Nucleus accumbens (tissue), 56 donors: ENCODE measurements at places on chromosomes 7 and 10.

DNA sequence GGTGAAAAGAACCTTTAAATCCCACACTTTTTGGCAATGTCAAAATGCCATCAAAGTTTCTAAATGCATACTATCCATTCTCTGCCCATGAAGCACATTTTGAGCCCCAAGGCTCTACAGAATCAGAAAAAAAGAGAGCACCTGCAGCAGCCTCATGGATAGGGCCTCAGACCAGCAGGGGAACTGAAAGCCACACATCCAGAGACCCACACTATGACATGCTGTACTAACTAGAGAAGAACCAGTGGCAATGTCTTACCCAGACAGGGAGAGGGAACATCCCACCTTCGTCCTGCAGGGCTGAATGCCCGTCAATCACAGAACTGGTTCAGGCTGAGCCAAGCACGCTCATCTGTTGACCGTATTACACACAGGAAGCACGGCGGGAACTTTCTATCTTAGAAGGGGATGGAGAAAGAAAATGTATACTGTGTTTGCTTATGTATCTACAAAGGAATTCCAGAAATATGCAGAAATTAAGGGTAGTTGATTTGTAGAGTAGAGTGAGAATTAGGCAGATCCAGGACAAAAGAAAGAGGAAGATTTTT, 237.2 kb downstream of the GLI3 start:
- DNase-seq: no peak

DNA sequence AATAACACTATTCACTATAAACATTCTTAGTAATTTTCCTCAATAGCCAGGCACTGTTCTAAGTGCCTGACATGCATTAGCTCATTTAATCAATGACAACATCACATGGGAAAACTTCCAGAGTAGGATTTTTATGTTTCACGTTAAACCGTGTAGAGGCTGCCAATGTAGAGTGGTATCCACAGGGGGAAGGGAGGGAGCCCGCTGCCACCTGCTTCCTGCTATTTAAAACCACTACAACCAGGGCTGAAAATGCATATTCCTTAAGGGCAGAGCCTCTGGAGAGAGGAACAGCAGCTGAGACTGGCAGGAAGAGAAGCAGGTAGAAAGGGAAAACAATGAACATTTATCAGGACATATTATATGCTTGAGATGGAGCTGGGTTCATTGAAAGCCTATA, 684.3 kb upstream of the AUTS2 start:
- no peak for DNase-seq

GRCh38 chr10:32941357-32941756, 16.7 kb downstream of the ITGB1 start:
- no peak for DNase-seq

DNA sequence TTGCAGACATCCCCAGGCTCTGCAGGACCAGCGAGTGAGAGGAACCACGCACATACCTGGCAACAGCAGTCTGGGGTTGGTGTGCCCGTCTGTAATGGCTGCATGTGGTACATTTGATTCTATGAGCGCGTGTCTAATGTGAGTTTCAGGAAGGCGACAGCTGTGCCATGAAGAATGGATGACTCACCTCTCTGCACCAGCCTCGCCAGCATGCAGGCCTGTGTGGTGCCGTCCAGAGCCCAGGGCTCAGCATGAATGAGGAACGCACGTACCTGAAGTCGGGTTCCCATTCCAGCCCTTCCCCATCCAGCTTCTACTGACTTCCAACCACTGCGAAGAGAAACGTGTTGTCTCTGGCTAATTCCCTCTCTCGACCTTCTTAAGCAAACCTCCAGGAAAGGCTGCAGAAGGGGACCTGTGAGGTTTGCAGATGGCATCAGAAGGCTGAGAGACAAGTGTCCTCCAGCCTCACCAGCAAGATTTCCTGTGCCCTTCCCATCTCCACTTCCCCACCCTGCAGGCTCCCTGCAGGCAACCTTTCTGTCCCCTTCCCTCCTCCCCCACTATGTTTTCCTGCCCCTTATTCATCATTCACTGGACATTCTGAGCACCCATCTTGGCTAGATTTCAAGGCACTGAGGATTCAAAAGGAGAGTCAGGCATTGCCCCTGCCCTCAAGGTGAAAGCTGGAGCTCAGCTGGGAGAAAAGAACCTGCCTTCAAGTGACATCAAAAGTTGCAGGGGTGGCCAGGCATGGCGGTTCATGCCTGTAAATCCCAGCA, 54.3 kb downstream of the ASB13 start:
- no peak for DNase-seq

DNA sequence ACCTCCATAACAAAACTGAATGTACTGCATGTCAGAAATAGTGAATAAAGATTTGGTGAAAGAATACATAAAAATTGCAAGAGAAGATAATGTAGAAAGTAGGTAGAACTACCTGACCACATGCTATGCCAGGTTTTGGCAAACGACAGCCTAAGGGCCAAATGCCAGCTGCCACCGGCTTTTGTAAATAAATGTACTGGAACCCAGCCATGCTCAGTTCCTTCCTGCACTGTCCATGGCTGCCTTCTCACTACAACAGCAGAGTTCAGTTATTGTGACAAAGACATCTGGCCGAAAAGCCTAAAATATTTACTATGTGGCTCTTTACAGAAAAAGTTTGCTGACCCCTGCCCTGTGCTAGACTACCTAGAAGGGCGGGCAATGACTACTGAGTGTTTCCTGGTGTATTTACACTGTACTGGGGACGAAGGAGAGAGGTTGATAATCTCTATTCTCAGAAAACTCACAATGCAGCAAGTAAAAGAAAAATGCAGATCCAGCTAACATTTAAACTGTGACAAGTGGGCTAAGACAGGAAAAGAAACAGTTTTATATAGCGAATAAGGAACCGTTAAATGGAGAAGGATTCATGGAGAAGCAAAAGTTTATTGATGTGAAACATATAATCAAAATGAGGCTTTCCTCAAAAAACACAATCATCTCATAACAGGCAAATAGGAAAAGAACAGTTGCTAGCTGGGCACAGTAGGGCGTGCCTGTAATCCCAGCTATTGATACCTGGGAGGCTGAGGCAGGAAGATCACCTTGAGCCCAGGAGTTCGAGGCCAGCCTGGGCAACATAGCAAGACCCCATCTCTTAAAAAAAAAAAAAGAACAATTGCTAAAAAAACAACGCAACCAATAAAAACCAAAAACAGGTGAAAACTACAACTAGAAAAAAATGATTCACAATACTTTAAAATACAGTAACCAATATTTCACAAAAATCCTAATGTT, 13.7 kb downstream of the KIN start:
- no peak for DNase-seq

DNA sequence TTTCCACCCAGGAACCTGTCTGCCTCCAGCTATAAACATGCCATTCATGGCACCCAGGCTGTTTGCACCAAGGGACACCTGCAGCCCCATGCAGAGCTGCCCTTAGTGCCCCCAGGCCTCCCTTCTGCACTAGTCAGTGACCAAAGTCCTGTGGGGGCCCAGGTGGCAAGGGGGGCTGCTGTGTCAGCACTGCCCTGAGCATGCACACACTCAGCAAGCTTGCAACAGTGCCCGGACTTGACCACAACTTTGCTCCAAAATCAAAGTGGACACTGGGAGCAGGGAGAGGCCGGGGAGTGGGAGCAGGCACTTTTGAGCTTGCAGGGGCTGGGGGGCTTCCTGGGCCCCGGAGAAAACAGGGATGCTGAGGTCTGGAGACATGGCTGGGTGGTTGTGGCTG, 192.9 kb upstream of the MBL2 start:
- DNase-seq: no peak

GRCh38 chr10:89836840-89837164, 135.4 kb downstream of the KIF20B start:
- no peak for DNase-seq

- peak; percentile 27 for DNase-seq
Measured at GRCh38 chr7:159211540-159212182, 67.0 kb upstream of the VIPR2 start.

DNA sequence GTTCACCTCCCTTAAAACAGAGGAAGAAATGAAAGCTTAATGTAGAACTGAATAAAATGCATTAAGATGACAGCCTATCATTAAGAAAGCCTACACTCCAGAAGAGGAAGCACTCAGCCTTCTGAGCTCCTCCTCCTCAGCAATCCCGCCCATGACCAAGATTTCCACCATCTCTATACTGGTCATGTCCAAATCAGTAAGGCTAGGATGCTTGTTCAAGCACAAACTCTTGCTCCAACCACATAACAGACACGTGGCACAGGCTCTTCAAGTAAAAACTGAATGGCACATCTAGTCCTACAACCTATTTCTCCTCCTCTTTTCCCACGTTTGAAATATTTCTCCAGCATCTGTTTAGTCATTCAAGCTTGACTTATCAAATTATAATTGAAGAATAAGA, 454.1 kb downstream of the PARD3 start:
- DNase-seq: no peak

GRCh38 chr10:17756557-17757217, 4.7 kb downstream of the TMEM236 start:
- no peak for DNase-seq

DNA sequence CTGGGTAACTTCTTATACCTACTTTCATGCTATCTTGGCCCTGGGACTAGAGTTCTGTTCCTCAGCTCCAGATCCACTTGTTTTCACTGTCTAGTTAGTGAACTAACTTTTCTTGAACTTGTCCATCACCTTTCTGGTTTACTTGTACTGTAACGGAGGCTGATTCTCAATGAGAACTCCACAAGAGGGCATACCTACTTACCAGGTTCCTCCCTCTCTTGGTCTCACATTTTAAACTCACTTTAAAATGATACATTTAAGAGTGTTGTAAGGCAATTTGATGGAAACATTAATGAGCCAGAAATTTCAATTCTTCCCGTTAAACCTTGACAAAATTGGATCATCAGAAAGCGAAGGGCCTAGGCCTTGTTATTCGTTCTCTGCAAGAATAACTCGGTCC, 111.6 kb downstream of the MAGI2 start:
- DNase-seq: no peak

GRCh38 chr7:124411796-124412195, 353.8 kb downstream of the GPR37 start:
- DNase-seq: no peak

- no peak for DNase-seq
Measured at GRCh38 chr7:154178895-154179294, 126.7 kb downstream of the DPP6 start.

DNA sequence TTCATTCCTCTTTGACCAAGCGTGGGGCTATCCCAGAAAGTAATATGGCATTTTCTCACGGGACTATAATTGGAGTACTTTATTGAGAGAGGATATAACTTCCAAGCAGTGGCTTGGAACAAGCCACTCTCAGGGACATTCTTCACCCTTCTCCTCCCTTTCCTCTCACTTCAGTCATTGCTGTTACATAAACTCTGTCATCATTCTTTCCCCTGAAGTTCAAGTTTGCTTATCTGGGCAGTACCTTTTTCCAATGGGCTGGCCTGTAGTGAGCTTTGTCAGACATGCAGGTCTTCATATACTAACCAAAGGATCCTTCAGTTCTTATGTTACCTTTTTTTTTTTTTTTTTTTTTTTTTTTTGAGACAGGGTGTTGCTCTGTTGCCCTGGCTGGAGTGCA, 58.7 kb upstream of the KMT2E start:
- DNase-seq: no peak

DNA sequence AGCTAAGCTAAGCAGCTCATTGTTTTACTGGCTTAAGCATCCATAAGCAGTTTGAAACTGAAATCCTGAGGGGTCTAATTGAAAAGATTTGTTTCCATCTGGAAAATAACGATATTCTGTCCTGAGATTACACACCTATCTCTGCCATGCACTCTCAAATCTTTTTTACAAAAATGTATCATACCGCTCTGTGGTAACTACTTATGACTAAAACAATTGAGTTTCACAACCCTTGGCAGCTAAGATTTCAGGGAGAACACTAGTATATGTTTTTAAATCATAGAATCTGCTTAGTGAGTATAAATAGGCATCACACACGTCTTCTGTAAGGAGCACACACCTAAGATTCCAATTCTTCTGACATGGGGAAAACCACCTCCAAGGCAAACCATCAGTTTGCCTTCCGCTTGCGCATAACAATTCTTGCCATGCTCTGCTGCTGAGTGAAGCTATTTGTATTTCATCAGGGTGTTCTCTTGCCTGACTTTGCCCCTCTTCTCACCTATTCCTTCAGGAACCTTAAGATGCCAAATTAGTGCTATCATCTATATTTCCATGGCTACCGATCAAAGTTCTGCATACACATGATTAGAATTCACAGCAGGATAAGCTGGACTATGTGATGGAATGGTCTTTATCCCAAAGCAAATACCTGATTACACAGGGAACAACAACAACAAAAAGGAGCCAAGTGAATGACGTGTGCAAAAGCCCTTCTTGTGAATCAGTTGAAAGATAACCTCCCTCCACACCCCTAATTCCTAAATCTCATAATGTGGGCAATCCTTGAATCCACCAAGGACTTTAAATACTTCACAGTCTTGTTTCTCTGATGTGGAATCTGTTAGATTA, 40.9 kb downstream of the PRPF18 start:
- no peak for DNase-seq

DNA sequence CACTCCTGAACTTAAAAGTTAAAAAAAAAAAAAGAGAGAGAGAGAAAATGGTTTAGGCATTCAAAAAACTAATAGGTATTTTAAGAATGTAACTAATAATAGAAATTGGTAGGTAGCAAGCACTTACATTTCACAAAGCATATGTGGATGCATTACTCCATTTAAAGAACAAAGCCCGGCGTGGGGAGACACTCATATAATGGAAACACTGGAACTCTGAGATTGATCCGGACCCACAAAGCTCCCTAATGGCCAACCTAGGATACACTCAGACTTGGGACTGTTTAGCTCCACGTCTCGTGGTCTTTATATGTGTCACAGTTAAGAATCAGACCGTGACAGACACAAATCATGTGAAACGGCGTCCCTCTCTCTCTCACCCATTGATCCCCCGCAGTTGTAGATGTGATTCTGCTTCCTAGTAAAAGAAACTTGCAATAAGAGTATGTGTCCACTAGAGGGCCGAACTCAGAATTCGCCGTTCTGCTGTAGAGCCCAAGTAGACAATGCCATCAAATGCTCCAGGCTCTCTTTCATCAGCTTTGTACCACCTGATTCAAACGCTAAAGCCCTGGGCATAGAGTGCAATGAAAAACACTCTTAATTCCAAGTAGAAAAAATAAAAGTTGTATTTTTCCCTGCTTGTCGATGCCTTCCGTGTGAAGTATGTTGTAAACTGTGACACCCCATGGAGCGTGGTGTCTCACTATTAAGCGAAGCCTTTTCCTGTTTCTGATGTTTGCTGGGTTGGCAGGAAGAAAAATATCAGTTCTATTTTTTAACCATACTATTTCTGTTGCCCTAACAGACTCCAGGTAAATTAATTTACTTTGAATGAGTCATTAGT, 429.0 kb upstream of the MTPN start:
- peak; percentile 1 for DNase-seq

GRCh38 chr10:36640626-36641025, 484.8 kb upstream of the ANKRD30A start:
- no peak for DNase-seq
